ENCODE measurements at places on chromosomes 4 and X.

GRCh38 chr4:15233264-15233597, 194.6 kb upstream of the C1QTNF7 start:
- DNase-seq = no peak

- no peak for DNase-seq
Observed at GRCh38 chr4:89158884-89159503, 47.7 kb downstream of the TIGD2 start.

GRCh38 chr4:109325698-109326097, 23.2 kb upstream of the COL25A1 start:
- no peak for DNase-seq

- peak; percentile 38 for DNase-seq
Observed at GRCh38 chr4:38529189-38530115, 134.5 kb upstream of the KLF3 start.

DNA sequence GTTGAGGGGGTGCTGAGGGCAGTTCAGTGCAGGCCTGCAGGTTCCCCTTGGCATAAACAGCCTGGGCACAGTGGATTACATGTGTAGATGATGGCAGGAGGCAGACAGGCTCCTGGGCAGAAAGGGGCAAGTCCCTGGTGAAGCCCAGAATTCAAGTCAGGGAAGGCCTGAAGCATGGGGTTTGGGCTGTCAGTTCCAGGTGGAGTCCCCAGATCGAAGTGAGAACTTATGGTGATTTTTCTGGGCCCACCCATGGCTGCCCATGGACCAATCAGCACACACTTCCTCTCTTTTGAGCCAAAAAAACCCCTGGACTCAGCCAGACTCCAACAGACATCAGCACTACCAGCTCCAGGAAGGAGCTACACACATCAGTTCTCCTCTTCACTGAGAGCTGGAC, 529.1 kb downstream of the PPARGC1A start:
- no peak for DNase-seq

- DNase-seq = no peak
Observed at GRCh38 chr4:70718811-70719604, 2.8 kb upstream of the RUFY3 start.

All from stimulated activated CD8-positive, alpha-beta memory T cell treated with anti-CD3 and anti-CD28 coated beads, Interleukin-15, amount 100 ng/mL, for 48 hours (primary cell).